ENCODE measurements at places on chromosomes 7 and 10.

- no peak for DNase-seq
Observed at GRCh38 chr7:94286111-94286510, 108.6 kb upstream of the COL1A2 start.

GRCh38 chr10:1123972-1124371, 67.8 kb downstream of the WDR37 start:
- no peak for DNase-seq

GRCh38 chr7:30934225-30934624, 22.6 kb downstream of the AQP1 start:
- no peak for DNase-seq

DNA sequence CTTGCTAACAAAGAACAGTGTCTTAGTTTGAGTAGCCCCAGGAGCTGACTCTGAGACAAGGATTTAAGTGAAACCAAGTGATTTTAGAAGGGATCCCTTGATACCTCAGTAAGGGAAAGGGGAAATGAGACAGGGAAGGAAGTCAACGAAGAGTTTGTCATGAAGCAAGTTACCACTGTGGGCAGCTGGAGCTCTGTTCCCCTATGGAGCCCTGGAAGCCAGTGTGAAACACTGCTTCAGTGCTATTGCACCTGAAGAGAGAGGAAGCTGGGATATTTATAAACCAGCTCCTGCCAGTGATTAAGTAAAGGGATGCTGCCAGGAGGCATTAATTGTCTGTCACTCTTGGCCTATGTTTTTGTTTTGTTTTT, 58.9 kb upstream of the WAPL start:
- peak; percentile 77 for DNase-seq

- no peak for DNase-seq
Observed at GRCh38 chr10:58622246-58622645, 109.6 kb downstream of the BICC1 start.

DNA sequence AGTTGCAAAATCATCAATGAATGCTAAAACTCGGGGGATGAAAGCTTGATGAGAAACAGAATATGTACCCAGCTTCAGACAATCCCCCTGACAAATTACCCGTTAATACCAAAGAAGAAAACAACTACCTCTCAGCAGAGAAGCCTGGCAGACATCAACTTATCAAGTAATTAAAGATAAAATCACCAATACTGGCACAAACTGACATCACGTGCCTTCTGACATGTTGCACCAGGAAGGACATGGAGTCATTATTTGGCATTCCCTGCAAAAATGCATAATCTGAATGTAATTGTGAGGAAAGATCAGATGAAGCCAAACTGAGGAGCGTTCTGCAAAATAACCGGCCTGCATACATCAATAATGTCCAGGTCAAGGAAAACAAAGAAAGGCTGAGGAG, 7.7 kb downstream of the SLIT1 start:
- no peak for DNase-seq

DNA sequence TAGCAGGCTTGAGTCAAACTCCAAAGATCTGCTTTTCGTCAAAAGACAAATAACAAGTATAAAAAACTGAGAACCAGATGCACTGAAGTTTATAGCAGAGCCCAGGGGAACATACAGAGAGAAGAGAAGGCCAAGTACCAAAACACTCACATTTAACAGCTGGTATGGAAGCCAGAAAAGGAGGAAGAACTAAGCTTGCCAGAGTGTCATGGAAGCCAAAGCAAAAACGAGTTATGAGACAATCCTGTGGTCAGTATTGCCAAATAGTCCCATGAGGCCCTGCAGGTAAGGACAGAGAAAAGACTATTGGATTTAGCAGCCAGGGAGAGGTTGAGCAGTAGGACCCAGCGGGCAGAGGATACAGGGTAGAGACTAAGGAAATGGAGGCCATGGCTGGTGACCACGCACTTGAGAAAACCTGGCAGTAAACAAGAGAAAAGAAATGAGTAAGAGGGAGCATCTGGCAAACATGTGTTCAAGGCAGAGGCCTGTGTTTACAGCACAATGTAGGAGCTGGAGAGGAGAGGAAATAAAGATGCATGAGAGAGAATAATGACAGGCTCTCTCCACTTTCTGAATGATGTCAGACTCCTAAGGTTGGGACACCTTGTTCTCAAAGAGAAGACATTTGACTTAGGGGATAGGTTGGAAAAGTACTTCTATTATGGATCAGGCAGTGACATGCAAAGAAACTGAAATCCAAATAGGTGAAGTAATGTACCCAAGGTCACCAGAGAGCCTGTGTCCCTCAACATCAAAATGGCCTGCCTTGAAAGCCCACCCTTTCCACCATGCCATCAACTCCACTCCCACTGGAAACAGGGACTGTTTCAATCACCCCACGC, 9.1 kb downstream of the CREB3L2 start:
- peak; percentile 22 for DNase-seq
